ENCODE measurements at places on chromosomes 11 and 22. TPM values are rescaled to one million over a fixed set of nuclear protein-coding genes. Genes with fewer than 3 reads are reported as not detected.
A peak's percentile ranks its signal among the peaks of the same experiment; 100 is the strongest.

GRCh38 chr22:29707010-29707409 is 12.8 kb upstream of the CABP7 start:
- DNase-seq = peak; percentile 51
- no peak overlapping the region for H3K27ac ChIP-seq
- H3K4me1 ChIP-seq = peaks cover 54% of the 10 kb centered on the region
- no peaks in the 10 kb centered on the region for H3K27me3 ChIP-seq

- H3K27me3 ChIP-seq = no peaks in the 10 kb centered on the region
- H3K27ac ChIP-seq = no peak overlapping the region
- DNase-seq = no peak
- H3K4me1 ChIP-seq = peaks cover 31% of the 10 kb centered on the region
- H3K36me3 ChIP-seq = no peaks in the 10 kb centered on the region
These were observed 46.9 kb downstream of the MICAL2 start for GRCh38 chr11:12157241-12157661.

DNA sequence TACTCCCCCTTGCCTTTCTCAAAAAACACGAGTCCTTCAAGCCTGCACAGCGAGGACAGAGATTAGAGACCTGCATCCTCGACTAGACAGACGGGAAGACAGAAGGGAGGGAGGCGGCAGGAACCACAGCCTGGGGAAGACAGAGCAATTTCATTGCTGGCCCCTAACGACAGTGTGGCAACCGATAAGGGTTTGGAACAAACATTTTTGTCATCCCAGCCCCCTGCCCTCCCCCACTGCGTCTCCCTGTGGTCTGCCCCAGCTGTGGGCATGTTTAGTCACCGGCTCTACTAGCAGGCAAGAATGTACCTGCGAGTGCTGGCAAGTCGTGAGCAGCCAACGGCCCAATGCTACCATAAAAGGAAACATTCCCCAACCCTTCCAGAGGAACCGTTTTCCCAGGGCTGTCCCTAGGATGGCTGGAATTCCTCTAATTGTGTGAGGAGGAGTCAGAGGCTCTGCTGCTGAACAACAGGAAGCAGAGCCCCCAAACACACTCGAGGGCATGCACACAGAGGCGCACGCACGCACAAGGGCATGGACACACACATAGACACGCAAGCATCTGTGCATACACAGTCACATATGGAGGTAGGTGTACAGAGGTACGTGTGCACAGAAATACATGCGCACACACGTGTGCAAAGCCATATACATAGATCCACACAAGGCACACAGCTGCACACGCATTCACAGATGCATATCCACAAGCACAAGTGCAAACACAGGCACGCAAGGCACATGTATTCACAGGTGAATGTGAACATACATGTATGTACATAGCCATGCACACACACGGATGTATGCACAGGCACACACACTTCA is 58.3 kb downstream of the MYH9 start:
- H3K36me3 ChIP-seq = peaks cover 68% of the 10 kb centered on the region
- H3K27ac ChIP-seq = peak overlapping the region; percentile 89
- no peaks in the 10 kb centered on the region for H3K27me3 ChIP-seq

- no peaks in the 10 kb centered on the region for H3K4me1 ChIP-seq
- DNase-seq = no peak
- no peak overlapping the region for H3K27ac ChIP-seq
- no peaks in the 10 kb centered on the region for H3K36me3 ChIP-seq
These were observed 182.9 kb upstream of the CTSC start for GRCh38 chr11:88520391-88520790.

The PGA5 gene
- not detected for total RNA-seq

Data from SJCRH30 (cell line).